ENCODE measurements at places on chromosomes 12 and 14.

DNA sequence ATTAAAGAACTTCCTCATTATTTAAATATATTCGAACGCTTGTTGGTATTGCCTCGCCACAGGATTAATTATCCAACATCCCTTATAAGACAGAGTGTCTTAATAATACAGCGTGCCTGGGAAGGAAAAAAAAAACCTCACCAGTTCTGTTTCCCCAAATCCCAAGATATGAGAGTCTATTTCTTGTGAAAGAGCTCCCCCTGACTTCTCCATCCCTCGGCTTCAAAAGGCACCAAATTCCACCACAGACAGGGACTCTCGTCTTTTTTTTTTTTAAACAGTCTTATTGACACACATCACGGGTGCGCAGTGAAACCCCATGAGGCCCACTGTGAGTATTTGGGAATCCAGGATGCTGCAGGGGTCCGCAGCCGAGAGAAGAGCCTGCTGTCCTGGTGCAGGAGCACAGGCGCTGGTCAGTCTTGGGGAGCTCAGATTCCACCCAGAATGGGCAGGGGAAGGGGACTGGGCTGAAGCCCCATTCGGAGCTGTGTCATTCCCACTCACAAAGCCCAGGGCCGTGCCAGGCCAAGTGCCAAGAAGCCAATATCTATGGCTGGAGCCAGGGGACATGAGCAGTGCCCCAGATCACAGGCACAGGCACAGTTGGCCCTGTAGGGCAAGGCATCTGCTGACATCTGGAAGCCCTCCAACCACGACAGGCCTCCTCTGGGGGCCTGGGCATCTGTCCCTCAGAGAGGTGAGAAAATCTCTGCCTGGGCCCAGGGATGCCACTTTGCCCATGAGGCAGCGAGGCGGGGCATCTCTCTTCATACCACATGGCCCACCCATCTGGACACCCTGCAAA is 71.9 kb downstream of the BCL11B start:
- DNase-seq, result no peak

- DNase-seq, result no peak
These were observed 10.1 kb downstream of the SMCO2 start for GRCh38 chr12:27456618-27457017.

DNA sequence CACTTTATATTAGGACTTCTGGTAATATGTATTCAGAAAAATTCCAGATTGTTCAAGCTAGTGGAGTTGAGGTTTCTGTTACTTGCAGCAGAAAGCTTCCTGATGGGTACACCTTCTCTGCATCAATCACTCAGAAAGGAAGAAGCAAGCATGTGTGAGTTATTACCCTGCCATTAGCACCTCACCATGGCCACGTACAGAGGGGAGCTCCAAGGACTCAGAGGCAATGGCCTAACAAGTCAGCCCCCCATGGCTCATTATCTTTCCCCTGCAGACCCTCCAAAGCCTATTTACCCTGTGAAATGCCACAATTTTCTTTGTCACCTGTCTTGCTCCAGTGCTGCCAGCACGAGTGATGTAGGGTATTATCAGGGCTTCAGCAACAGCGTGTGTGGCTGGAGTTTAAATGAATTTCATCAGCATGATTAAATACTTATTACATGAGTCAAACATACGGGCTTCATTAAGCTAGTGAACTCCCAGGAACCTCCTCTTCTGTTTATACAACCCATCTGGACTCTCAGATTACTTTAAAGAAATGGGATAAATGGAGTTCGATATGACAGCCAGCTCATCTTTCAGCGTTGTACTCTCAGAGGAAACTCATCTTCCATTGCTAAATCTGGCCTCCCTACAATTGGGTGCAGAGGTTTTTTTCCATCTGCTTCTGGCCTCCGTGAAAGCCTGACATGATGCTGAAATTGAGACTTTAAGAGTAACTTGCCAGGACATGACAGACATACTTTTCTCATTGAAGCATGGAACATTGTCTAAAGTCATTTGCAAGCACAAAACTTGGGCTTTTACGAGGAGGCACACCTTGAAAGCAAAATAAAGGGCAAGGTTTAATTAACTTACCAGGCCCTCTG is 135.9 kb downstream of the TMEM30B start:
- no peak for DNase-seq

DNA sequence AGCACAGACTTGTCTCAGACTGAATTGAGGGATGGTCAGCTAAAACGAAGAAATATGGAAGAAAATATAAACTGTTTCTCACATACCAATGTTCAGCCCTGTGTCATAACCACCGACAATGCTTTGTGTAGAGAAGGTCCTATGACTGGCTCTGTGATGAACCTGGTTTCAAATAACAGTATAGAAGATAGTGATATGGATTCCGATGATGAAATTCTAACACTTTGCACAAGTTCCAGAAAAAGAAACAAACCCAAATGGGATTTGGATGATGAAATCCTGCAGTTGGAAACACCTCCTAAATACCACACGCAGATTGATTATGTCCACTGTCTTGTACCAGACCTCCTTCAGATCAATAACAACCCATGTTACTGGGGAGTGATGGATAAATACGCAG is 7.9 kb upstream of the MAPK1IP1L start:
- no peak for DNase-seq

GRCh38 chr14:97866195-97866594 is 1069.0 kb downstream of the VRK1 start:
- DNase-seq, result no peak

All from activated CD4-positive, alpha-beta T cell treated with anti-CD3 and anti-CD28 coated beads, Interleukin-2, amount 50 U/mL, for 4 hours (primary cell).